ENCODE measurements at places on chromosomes 7 and 10.
A peak's percentile ranks its signal among the peaks of the same experiment; 100 is the strongest.

DNA sequence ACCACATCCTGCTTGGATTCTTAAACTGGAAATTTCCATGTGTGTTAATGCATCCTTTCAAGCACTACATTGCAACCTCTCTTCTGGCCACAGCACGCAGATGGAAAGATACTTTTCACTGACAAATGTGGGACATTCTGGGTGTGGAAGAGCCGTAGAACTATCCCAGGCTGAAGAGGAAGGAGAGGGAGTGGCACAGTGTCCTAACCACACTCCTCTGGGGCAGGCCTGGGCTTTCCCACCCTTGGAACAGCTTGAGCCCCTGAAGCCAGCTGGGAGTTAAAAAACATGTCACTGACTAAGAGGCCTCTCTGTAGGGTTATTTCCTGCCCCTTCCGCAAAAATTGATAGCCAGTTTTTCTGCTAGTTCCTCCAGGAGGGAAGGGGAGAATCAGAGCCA is 34.0 kb upstream of the DNMBP start:
- peak; percentile 31 for DNase-seq

GRCh38 chr10:22737587-22737986 is 23.2 kb upstream of the PIP4K2A start:
- DNase-seq = no peak

- peak; percentile 35 for DNase-seq
These were observed 30.0 kb upstream of the SLIT1 start for GRCh38 chr10:97215619-97216260.

GRCh38 chr7:53119514-53119941 is 84.1 kb downstream of the POM121L12 start:
- no peak for DNase-seq

DNA sequence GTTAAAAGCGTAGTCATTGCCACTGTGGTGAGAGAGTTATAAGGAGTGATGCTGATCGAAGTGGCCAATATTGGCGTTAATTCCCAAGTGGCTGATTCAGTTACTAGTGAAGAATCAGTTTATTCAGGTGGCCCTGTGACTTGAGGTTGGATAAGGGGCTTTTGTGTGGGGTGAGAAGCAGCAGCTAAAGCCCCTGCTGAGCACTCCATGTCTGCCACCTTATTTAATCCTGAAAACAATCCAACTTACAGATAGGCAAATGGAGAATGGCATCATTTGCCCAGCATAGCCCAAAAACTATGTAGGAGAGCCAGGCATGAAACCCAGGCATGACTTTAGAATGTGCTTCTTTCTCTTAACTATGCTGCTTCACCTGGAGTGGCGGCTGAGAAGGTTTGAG is 222.8 kb upstream of the KLF6 start:
- peak; percentile 88 for DNase-seq

GRCh38 chr10:35735412-35735811 is 93.3 kb upstream of the FZD8 start:
- no peak for DNase-seq

- DNase-seq = no peak
These were observed 83.9 kb downstream of the TCF7L2 start for GRCh38 chr10:113033991-113034390.

DNA sequence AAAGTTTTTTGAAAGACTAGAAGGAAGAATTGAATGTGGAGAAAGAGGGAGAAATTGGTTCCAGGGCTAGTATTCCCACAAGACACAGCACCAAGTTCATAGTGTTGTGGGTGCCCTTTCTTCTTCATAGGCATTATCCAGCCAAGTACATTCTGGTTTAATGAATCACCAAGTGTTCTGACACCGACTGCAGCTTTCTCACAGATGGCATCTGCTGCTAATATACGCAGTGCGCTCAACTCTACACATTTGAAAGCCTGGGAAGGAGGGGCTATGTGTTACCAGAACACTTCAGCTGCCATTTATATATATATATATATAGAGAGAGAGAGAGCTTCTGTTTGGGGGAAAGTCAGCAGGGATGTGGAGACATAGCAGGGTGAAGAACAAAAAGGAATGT is 1168.4 kb downstream of the GATA3 start:
- DNase-seq = no peak

- no peak for DNase-seq
These were observed 387.1 kb downstream of the IPMK start for GRCh38 chr10:57880446-57881227.

DNA sequence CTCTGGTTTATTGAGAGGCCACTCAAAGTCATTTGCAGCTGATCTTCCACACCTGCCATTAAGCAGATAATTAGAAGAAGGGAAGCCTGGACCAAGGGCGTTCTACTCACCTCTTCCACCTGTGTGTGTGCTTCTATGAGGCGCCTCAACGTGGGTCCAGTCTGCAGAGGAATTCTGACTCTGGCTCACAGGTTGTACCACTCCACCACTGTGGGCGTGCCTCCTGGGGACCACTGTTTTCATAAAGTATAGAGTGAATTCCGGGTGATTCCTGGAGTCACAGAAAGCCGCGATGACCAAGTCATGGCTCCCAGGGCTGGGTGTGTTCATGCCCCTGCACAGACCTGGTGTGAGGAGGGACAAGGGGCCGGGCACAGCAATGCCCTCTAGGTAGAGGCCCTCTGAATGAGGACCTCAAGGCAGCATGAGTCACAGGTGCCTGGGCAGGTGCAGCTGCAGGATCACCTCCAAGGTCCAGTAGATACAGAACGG is 408.3 kb upstream of the MGMT start:
- no peak for DNase-seq

GRCh38 chr10:60031664-60032063 is 125.3 kb upstream of the CCDC6 start:
- peak; percentile 23 for DNase-seq

- peak; percentile 3 for DNase-seq
These were observed 991.7 kb upstream of the KCND2 start for GRCh38 chr7:119281181-119281846.

- DNase-seq = peak; percentile 66
These were observed 21.0 kb upstream of the C10orf90 start for GRCh38 chr10:126691456-126691855.

- peak; percentile 40 for DNase-seq
These were observed 7.8 kb upstream of the RBM28 start for GRCh38 chr7:128351296-128352152.

DNA sequence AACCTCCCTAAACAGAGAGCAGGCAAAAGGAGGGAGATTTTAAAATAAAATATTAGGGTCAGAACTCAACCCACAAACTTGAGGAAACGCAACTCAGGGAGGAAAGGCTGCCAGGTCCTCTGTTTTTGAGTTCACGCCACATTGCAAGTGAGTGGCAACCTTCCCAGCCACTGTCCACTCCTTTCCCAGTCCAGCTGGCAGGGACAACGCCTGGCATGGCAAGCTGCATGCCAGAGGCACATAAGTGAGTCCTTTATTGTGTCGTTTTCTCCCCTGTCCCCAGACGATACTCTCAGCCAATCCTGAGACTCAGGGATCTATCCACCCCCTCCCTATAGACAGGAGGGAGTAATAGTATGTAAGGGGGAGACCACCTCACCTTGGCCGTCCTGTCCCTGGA is 22.4 kb downstream of the FBXW4 start:
- no peak for DNase-seq

GRCh38 chr7:26653430-26654399 is 210.7 kb downstream of the SKAP2 start:
- no peak for DNase-seq

DNA sequence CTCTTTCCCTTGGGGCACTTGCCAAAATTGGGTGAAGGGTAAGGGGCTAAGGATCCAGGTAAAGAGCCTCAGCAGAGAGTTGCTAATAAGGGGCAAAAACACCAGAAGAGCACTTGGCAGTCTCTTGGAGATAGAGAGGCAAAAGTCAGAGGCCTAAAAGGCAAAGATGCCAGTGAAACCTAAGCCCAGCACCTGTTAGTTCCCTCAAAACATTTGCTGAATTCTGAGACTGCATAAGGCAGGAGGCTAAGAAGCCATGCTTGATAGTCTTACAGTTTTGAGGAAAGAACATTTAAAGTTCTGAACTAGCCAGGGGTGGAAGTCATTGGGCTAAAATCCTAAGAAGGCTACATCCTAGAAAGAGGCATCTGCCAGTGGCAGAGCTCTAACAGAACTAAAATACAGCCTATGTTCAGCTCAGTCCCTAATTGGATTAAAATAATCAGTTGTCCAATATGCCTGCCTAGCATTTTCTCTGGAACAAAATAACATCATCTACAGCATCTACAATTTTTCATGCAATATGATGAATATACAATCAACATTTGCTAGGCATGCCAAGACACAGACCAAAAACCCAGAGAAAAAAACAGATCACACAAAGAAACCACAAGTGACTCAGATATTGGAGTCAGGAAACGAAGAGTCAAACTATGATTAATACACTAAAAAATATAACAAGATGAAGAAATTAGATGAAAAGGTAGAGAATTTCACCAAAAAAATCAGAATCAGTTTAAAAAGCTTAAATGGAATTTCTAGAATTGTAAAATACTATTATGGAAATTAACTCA is 7.7 kb downstream of the HTR7 start:
- DNase-seq = no peak

DNA sequence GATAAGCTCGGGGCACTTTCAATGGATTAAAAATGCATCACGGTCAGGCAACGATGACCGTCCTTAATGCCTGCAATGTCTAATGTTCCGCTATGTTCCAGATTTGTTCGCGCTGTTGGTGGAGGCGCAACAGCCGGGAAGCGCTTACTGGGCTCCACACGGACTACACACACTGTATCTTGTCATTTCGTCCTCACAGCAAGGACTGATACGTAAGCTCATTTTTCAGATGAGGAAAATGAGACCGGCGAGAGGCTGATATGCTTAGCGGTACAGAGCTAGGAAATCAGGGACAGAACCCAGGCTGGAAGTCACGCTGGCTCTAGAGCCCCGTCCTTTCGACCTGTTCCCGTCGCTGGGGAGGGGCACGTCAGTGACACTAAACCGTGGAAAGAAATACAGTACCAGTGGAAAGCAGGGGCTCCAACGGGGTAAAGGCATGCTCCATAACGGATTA is 670 bp downstream of the TPK1 start:
- peak; percentile 57 for DNase-seq

DNA sequence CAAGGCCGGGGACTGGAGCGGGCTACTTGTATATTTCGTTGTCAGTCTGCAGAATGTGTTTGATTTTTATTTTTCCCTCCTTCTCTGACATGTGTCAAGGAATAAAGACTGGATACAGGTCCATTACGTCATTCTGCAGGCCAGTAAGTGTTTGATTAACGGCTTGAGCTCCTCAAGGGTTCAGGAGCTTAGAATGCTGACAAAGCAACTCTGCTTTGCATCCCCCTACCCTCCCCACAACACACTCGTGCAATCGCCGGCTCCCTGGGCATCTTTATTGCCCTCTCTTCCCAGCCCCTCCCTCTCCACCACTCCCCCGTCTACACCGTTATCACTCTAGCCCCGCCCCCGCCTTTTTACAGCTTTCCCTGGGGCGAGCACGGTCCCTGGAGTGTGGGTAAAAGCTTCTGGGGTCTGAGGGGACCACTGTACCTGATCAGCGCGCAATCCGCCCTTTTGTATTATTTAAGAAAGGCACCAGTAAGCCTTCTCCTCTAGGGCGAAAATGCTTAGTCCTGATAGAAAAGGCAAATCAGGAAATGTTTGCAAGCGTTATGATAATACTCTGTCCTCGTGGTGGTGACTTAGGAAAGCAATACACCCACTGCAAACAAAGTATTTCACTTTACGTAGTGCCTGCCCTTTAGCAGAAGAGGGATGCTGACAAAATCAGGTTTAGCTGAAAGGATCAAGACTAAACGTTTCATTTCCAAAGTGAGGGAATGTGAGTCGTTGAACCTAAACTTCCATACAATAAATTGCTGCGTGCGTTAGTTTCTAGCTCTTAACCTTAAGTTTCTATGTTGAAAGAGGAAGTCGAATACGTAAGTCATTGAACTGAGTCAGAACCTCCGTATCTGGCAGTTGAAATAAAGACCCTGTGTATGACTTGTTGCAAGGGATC is 1.4 kb upstream of the CREB5 start:
- DNase-seq = peak; percentile 72

- no peak for DNase-seq
These were observed 28.0 kb upstream of the CTTNBP2 start for GRCh38 chr7:117901089-117901797.
